MV-4-11 (cell line): ENCODE measurements at places on chromosomes 7 and 10.

- no peak for DNase-seq
Measured at GRCh38 chr7:43625453-43625852, 42.5 kb downstream of the STK17A start.

DNA sequence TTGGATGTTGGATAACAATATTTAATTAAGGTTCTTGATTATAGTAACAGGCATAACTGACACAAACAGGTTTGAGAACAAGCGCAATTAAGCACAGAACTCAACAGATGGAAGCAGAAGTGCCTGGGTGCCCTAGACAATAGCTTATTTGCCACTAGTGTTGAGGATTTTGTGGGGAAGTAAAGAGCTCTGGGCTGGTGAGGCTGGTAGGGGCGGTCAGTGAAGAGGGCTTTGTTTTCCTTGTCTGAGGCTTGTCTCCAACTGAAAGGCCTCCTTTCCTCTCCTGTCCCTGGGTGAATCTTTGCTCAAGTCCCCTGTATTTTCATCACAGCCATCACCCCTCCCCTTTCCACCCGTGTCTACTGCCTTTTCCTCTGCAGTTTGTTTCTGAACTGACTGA is 104.6 kb downstream of the KAT6B start:
- DNase-seq, result peak; percentile 27

GRCh38 chr7:66359656-66360211 is 154.6 kb downstream of the TPST1 start:
- peak; percentile 9 for DNase-seq

DNA sequence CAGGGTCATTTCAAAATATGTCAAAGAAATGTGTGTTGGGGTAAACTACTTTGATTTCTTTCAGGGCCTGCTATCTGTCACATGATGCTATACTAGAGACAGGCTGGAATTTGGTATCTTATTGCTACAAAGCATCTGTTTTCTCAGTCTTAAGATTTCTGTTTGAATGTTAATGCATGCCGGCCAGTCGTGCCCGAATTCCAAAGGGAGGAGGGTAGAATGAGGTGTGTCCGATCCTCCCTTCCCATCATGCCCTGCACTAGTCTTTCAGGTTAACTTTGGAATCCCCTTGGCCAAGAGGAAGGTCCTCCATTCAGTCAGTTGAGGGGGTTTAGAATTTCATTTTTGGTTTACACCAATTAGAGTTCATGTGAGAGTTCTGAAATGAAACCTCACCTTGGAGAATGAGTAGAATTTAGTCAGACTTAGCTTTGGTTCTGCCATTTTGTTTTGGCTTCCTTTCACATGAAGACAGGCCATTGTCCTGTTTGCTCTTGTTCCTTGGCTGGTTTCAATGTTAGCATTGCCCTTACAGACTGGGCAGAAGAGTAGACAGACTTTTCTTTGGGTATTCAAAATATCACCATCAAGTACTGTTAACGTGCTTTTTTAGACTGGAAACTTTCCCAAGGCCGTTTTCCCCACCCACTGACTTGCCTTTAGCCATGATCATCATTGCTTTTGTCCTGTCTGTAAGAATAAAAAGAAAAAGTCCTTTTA is 95.8 kb downstream of the CAMK1D start:
- DNase-seq, result no peak

DNA sequence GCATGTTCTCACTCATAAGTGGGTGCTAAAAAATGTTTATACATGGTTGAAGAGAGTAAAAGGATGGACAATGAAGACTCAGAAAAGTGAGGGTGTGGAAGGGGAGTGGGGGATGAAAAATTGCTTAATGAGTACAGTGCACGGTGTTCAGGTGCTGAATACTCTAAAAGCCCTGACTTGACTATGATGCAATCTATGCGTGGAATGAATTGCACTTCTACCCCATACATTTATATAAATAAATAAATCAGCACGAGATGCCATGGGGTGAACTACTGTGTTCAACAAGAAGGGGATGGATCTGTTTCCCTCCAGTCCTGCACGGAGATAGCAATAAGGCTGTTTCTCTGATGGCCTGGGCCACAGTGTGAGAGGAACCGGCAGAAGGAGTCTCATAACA is 254.3 kb upstream of the LYZL1 start:
- DNase-seq, result no peak

- DNase-seq, result no peak
Measured at GRCh38 chr7:47080816-47081215, 501.1 kb downstream of the TNS3 start.

GRCh38 chr7:128841171-128841690 is 11.0 kb downstream of the FLNC start:
- DNase-seq, result no peak

DNA sequence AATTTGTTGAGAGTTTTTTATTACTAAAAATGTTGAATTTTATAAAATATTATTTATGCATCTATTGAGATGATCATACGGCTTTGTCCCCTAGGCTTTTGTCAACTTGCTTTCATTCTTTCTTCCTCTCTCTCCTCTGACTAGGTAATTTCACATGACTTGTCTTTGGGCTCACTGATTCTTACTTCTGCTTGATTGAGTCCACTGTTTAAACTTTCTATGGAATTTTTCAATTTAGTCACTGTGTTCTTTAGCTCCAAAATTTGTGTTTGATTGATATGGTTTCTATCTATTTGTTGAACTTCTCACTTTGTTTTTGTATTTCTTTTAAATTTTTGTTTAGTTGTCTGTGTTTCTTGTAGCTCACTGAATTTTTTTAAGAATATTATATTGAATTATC is 65.9 kb upstream of the PTPRZ1 start:
- DNase-seq, result no peak

- DNase-seq, result no peak
Measured at GRCh38 chr7:79520543-79520942, 67.1 kb upstream of the MAGI2 start.

DNA sequence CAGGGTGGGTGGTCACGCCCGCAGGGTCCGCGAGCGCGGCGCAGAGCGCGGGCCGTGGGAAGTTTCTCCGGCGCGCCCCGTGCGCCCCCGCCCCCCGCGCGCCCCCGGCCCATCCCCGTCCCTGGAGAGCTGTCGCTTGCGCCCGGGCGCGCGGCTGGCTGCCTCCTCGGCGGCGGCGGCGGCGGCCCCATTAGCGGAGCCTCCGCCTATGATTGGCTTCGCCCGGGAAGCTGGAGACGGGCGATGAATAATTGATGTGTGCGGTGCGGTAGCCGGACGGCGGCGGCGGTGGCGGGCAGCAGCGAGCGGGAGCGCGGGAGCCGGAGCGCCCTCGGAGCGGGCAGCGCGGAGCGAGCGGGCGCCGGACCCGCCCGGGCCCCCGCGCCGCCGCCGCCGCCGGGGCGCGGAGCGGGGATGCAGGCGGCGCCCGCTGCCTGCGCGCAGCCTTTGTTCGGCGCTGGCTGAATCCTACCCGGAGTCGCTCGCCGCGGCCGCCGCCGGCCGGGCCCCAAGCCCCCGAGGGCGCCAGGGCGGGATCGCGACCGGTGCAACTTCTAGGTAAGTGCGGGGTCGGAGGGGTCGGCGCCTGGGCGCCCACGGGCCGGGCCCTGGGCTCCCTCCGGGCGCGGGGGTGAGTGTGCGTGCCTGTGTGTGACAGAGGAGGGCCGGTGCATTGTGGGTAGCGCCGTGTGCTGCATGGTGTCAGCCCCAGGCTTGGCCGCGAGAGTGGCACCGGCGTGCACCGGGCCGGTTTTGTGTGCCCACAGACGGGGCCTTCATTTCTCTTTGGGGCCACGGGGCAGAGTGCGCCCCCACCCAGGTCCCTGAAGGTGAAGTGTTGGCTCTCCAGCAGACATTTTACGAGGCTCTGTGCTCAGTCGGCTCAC is 103.8 kb upstream of the PPIF start:
- peak; percentile 36 for DNase-seq

DNA sequence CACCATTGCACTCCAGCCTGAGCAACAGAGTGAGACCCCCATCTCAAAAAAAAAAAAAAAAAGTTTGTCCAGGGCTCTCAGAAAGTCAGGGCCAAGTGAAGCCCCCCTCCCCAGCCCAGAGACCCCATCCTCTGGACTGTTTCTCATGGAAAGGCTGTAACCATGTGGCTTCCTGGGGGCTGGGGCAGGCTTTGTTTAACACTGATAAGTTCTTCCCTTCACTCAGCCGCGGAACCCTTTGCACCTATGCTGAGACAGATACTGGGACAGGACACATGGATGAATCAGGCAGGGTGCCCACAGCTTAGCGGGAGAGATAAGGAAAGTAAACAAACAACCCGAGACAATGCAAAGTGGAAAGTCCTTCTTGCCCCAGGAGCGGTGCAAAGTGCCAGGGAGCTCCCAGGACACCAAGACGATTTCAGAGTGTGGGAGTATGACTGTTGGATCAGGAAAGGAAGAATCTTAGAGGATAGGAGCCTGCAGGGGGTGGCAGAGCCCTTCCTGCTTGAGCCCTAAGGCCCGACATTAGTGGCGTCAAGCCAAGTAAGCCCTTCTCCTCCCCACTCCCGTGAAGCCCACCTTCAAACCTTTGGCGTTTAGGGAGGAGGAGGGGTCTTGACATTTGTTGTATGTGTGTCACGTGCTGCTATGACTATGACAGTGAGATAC is 11.6 kb downstream of the MLXIPL start:
- DNase-seq, result no peak

- no peak for DNase-seq
Measured at GRCh38 chr7:30911561-30911969, at the start of gene AQP1. Gene AQP1 (plus strand): TSS chr7:30911853. CDS start chr7:30911910, 57 bp downstream.

- DNase-seq, result no peak
Measured at GRCh38 chr7:78473571-78474301, 675.2 kb downstream of the PHTF2 start.

DNA sequence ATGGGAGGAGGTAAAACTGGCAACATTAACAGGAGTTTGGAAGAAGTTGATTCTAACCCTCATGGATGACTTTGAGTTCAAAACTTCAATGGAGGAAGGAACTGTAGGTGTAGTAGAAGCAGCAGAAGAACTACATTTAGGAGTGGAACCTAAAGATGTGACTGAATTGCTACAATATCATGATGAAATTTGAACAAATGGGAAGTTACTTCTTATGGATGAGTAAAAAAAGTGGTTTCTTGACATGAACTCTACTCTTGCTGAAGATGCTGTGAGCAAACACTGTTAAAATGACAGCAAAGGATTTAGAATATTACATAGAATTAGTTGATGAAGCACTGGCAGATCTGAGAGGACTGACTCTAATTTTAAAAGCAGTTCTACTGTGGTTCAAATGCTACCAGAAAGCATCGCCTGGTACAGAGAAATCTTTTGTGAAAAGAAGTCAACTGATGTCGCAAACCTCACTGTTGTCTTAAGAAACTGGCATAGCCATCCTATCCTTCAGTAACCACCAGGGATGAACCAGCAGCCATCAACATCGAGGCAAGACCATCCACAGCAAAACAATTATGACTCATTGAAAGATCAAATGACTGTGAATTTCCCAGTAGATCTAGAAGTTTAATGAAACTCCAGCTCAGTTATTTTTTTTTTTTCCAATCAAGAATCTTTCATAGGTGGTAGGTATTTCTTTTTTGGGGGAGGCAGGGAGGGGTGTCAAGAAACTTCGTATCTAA is 20.8 kb downstream of the BRAF start:
- no peak for DNase-seq

GRCh38 chr7:150875791-150876190 is 23.5 kb downstream of the AOC1 start:
- peak; percentile 3 for DNase-seq

DNA sequence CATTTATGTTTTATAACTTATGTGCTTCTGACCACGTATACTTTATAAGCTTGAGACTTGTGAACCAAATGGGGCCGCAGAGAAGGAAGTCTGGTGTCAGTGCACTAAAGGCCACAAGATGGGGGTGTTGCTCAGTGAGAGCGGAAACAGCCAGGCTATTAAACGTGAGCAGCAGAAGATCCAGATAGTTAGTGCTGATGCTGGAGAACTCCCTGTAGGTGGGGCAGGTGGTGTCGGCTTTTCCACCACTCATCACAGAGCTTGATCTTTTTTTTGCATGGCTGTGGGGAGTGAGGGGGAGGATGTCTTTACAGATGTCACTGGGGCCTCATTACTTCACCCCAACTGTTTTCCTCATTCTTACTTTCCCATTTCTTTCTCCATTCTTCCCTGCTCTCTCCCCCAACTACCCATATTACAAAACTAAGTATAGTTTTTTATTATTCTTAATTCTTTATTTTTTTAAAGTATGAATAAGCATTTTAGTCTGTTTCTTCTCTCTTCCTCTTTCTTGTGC is 34.7 kb downstream of the ACADSB start:
- peak; percentile 59 for DNase-seq

- DNase-seq, result no peak
Measured at GRCh38 chr10:20707251-20707650, 189.9 kb downstream of the NEBL start.

- no peak for DNase-seq
Measured at GRCh38 chr10:64275774-64276173, 754.6 kb downstream of the REEP3 start.

- no peak for DNase-seq
Measured at GRCh38 chr10:65993451-65993850, 932.4 kb upstream of the LRRTM3 start.
